ENCODE measurements at places on chromosomes 3 and 15. TPM values are rescaled to one million over a fixed set of nuclear protein-coding genes. Genes with fewer than 3 reads are reported as not detected.

The CAMK2N2 gene
- not detected for total RNA-seq

- no peak for DNase-seq
These were observed 27.1 kb upstream of the CCDC174 start for GRCh38 chr3:14624498-14624897.

DNA sequence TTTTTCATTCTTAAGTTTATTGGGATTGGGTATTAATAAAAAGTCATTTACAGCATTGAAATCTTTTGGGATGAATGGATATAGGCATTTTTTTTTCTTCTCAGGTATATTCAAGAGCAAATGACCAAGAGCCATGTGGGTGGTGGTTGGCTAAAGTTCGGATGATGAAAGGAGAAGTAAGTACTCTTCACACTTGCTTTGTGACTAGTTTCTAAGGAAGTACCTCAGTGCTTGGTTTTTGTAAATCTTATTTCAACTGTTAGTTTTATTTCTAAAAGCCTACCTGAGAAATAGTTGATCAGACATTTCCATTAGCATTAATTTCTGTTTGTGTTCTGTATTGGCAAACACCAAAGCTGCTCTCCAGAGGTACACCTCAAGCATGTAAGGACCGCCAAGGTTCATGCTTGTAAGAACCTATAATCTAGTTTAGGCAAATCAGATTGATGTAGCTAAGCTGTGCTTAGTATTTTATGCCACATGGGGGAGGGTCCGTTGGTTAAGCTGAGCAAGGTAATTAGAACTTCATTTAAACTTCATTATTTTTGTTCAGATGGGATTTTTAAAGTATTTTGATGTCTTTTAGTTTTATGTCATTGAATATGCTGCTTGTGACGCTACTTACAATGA is 35.4 kb downstream of the FXR1 start:
- no peak for DNase-seq

DNA sequence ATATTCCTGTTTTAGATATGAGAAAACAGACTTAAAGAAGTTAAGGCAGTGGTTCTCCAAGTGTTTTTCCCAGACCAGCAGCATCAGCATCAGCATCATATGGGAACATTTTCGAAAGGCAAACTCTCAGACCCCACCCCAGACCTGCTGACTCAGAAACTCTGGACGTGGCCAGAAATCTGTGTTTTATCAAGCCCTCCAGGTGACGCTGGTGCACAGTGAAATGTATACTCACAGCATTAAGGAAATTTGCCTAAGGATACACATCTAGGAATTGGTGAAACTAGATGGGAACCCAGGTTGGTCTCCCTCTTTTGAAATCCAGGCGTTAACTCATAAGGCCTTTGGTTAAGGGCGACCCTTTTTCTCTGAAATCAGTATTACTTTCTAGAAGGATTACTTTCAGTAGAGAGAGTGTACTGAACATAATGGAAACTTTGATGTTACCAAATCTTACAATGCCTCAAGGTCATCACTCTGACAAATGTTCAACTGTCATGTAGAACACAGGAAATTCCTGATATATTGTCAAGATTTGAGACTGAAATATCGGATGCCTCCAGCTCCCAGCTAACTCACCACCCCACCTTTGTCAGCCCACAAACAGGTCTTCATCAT is 910.2 kb downstream of the ROBO1 start:
- DNase-seq, result no peak

- DNase-seq, result no peak
These were observed 66.8 kb upstream of the RASGRP1 start for GRCh38 chr15:38631119-38632075.

The PLAAT1 gene
- 6.0 TPM for total RNA-seq

- DNase-seq, result no peak
These were observed 2.1 kb downstream of the CD47 start for GRCh38 chr3:108088697-108089096.

The PFKFB4 gene
- 16.9 TPM for total RNA-seq

DNA sequence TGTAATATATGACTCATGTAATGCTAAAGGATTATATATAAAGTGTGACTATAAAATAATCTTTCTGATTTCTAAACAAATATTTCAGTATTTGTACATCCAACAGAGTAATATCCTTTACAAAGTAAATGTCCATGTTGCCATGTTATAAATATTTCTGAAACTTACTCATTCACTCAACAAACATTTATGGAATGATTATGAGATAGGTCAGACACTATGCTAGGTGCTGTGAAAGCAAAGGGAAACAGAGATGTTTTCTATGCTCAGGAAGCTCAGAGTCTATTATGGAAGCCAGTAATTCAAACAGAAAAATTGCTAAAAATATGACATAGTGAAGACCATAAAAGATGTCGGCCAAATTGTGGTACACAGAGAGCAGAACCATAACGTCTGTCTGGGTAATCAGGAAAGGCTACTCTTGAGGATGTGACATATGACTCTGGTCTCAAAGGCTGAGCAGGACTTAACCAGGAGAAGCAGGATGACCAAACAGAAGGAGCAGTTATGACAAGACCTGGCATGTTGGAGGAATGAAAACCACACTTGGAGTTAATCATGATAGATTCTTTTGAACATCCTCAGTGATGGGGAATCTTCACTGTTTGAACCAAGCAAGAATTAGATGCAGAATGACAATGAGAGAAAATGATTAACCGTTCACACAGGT is 39.0 kb upstream of the MYO5C start:
- DNase-seq, result no peak

DNA sequence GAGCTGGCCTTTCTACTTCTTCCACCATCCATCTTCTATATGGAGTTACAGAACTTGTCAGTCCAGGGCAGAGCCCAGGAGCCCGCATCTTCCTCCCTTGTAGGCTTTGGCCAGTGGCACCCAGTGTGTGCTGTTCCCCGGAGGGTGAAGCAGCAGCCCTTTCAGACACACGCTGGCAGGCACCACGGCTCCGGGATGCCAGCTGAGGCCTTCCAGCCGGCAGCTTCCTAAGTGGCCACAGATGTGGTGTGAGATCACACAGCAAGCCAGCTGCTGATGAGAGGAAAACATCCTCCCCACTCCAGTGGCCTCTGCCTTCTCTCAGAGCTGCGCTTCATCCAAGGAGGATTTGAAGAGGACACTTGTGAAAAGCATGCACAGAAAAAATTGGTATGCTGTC is 24.1 kb downstream of the CRABP1 start:
- DNase-seq, result no peak

GRCh38 chr3:55903680-55904079 is 416.6 kb upstream of the WNT5A start:
- no peak for DNase-seq

- peak; percentile 18 for DNase-seq
These were observed 34.1 kb upstream of the ATG7 start for GRCh38 chr3:11238060-11238459.

DNA sequence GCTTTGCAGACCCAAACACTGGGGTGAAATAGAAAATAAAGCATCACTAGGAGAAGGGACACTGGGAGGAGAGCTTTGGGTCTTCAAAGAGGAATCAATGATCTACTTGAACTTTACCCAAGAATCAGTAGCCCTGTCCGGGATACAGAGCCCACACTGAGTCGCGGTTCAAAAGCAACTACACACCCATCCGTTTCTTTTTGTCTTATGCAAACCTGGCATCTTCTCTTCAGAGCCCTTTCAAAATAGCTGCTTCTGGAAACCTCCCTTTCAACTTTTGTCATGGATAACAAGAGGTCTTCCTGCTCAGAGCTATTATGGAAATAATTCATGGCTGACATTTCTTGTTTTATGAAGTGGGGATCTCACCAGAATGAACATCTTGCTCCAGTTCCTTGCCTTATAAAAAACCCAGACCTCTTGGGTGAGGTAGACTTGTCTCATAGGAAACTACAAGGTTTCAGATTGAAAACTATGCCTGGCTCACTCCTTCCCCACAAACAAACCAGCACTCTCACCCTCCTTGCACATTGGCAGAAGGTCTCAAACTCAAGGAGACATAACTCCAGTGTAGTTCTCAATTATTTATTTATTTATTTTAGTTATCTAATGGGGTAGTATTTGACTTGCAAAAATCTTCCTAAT is 115.1 kb upstream of the ARHGEF3 start:
- no peak for DNase-seq

DNA sequence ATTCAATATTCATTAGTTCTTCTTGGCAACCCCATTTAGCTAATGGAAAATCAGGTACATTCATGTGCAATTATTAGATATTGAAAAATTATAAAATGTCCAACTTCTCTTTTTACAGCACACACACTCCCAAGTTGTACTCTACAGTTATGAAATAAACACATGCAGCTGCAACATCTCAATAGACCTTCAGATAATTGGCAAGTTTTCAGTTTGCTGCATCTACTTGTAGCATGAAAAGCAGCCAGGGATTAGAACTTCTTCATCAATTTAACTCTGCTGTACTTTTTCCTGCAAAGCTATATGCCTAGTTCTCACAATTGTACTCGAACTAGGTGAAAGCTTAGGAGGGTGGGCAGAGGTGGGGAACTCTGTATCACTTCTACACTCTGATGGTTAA is 46.6 kb upstream of the FHIT start:
- no peak for DNase-seq
